ENCODE measurements at places on chromosomes 13 and 19.

DNA sequence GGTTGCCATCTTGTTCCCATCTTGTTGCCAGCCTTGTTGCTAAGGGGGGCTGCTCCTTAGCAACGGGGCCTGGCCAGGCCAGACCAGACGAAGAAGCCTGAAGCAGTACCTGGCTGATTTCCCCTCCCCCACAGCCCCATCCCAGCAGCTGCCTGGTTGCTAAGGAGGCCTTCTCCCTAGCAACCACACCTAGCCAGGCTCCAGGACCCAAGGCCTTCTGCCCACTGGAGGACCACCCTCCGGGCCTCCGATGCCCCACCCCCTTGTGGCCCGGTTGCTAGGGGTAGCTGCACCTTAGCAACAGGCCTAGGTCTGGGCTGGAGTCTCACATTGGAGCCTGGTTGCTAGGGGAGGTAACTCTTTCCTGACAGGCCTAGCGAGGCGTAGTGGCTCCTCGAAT lies 3.9 kb downstream of the PRRG2 start:
- DNase-seq = no peak

DNA sequence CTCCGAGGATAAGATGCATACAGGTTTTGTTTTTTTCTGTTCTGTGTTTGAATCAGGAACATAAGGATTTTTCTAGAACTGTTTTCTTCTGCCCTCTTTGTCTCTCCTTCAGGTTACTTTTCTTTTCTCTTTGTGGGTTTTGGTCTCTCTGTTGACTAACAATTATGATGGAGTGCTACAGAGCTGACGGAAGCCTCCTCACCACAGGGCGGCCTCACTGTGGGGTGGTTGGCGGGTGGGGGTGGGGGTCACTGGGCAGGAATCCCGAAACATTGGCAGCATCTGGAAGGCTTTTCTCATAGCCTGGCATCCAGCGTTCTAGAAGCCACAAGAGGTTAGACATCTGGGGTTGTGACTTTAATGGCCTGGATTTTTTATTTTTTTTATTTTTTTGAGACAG lies 12.0 kb upstream of the MATK start:
- DNase-seq = peak; percentile 64

GRCh38 chr13:30648522-30649012 lies 30.8 kb downstream of the USPL1 start:
- no peak for DNase-seq

- no peak for DNase-seq
These were observed 23.8 kb upstream of the MEDAG start for GRCh38 chr13:30882026-30882850.

- no peak for DNase-seq
These were observed 230.8 kb downstream of the POU4F1 start for GRCh38 chr13:78372581-78372980.

DNA sequence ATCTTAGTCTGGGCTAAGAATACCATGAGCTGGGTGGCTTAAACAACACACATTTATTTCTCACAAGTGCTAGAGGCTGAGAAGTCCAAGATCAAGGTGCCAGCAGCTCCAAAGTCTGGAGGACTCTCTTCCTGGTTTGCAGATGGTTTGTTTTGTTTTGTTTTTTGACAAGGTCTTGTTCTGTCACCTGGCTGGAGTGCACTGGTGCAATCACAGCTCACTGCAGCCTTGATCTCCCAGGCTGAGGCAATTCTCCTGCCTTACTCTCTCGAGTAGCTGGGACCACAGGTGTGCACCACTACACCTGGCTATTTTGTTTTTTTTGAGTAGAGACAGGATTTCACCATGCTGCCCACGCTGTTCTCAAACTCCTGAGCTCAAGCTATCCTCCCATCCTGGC lies 15.5 kb downstream of the APLP1 start:
- DNase-seq = no peak

DNA sequence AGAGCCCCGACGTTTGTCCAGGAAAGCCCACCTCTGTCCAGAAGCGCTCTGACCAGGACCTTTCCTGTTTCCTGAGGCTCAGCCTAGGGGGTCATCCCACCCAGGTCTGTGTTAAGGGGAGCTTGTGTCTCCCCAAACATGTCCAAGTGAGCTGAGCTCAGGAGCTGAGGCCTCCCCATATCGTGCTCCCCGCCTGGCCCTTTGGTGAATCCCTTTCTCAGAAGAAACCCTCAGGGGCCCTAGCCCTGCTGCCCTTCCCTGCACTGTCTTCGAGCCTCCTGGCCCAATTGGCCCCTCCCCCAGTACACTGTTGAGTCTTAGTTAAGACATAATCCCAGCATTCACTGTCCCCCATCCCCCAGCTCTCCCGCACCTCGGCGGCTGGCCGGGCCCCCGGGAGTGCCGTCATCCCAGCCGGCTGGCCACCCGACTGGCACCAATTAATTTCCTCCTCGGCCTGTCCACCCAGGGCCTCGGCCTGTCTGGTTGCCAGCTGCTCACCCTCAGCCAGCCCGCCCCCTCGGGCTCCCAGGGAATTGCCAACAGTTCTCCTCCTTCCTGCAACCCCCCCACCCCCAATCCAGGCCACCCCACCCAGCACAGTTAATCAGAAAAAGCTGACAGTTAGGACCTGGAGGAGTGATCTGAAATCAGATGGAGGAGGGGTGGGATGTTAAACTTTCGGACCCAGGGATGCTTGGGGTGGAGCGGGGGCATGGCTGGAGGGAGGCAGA lies 13.6 kb downstream of the IER2 start:
- peak; percentile 47 for DNase-seq

DNA sequence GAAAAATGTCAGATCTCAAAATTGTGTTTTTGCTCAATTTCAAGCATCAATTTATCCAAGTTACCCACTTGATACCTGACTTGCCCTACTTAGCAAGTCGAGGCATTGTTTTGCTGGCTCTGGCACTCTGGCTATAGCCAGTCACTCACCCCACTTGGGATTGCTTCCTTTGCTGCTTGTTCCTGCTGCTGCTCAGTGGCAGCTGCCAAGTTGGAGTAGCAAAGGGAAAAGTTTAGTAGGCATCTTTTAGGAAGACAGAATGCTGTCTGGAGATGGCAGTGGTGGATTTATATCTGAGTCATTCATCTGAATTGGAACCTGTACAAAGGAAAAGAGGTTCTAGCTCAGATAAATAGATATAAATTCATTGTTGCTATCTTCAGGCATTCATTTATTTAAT lies 41.2 kb downstream of the PCCA start:
- DNase-seq = no peak

- DNase-seq = no peak
These were observed 16.1 kb upstream of the TTYH1 start for GRCh38 chr19:54399189-54399588.

DNA sequence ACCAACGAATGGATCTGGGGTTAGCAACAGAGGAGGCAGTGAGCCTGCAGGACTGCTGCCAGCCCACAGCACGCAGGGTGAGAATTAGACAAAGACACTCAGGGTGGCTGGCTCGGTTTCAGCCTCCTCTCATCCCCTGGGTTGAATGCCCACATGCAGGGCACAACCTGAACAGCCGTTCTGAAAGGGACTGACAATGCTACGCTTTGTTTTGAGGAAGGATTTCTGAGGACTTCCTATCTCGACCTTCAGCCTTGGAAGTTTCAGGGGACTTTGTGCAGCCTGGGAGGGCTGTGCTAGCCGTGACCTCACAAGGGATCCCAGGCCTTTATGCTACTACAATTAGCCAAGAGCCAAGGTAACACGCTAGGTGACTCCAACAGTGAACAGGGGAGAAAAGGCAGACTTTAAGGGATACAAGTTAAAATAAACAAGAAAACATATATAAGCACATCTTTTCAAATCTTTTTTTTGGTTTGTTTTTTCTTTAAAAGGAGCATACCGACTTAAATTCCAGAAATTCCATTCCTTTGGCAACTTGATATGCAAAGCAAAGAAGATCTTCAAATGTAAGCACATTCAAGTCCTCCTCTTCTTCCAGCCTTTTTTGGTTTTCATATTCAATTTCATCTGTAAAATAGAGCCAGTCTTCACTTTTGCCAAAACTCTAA lies 34.5 kb upstream of the URAD start:
- DNase-seq = no peak

Data from GDM1 (cell line).